Effector CD8-positive, alpha-beta T cell (primary cell): ENCODE measurements at places on chromosomes 12 and 14.

DNA sequence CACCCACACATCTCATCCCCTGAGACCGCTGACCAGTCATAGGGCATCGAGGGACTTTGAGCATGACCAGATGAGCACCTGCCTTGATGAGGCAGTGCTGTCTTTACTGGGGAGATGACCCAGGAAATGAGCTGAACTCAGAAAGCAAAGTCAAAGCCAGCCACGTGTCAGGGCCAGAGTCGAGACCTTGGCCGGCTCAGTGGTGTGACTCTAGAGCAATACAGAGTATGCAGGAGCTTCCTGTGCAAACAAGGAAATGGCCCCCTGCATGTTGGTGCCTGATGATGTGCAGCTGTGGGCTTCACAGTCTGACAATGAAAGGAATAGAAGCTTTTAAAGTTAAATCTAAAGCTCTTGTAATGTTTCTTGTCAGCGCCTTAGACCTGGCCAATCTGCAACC, 332.9 kb downstream of the PCNX1 start:
- DNase-seq, result no peak

GRCh38 chr12:106647793-106648514, 65.2 kb downstream of the RFX4 start:
- no peak for DNase-seq

GRCh38 chr14:44889595-44890471, 71.9 kb downstream of the KLHL28 start:
- DNase-seq, result no peak

GRCh38 chr14:33730156-33730555, 220.7 kb downstream of the EGLN3 start:
- no peak for DNase-seq

DNA sequence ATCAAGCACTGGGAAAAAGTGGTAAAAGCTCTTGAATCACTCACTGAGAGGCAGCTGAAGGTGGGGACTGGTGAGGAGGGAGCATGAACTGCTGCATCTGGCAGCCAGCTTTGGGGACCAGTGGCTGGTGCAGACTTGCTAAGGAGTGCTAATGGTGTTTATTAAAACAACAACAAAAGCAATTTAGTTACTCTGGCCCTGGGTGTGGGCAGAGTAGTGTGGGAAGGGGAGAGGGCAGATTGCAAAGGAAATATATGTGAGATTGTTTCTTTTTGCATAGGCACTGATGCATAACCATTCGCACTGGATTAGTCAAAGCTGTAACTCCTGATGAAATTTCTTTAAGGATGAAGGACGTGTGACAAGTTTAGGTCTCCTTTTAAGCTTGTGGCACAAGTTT, 8.1 kb downstream of the TXNRD1 start:
- no peak for DNase-seq

GRCh38 chr12:70379846-70380245, 13.8 kb downstream of the KCNMB4 start:
- DNase-seq, result no peak
